Karpas-422 (cell line): ENCODE measurements at places on chromosomes 6 and 20. TPM values are rescaled to one million over a fixed set of nuclear protein-coding genes. Genes with fewer than 3 reads are reported as not detected.

Gene MOG
- not detected in 2 replicates for total RNA-seq

Gene THBS2
- not detected in 2 replicates for total RNA-seq

Gene SLC17A2
- total RNA-seq, result not detected in 2 replicates

Gene LKAAEAR1
- total RNA-seq, result not detected in 2 replicates

Gene EMILIN3
- not detected in 2 replicates for total RNA-seq

Gene CCN2
- total RNA-seq, result not detected in 2 replicates

Gene TREM2
- total RNA-seq, result not detected in 2 replicates

Gene MROH8
- total RNA-seq, result 1.3 and 1.9 TPM in 2 replicates

Gene FERMT1
- 0.07 TPM in 1 of 2 replicates, not detected in the other for total RNA-seq

Gene RIPOR2
- 72.1 and 73.8 TPM in 2 replicates for total RNA-seq

Gene C6orf15
- not detected in 2 replicates for total RNA-seq

Gene PAX1
- total RNA-seq, result not detected in 2 replicates

Gene OOEP
- total RNA-seq, result not detected in 2 replicates

Gene SLC22A7
- total RNA-seq, result not detected in 2 replicates

Gene RFX6
- not detected in 2 replicates for total RNA-seq

Gene RTN4IP1
- total RNA-seq, result 14.3 and 17.1 TPM in 2 replicates

Gene DCDC2
- total RNA-seq, result 0.11 and 0.26 TPM in 2 replicates

Gene IL20RA
- total RNA-seq, result not detected in 2 replicates

Gene RIMS1
- total RNA-seq, result 0.04 TPM in 1 of 2 replicates, not detected in the other

Gene GJA1
- total RNA-seq, result not detected in 2 replicates

Gene MGME1
- total RNA-seq, result 23.3 and 26.5 TPM in 2 replicates

Gene SLC17A1
- not detected in 2 replicates for total RNA-seq

Gene BLCAP
- total RNA-seq, result 119 TPM in 2 replicates

Gene ZNF334
- not detected in 2 replicates for total RNA-seq

Gene OR2J3
- not detected in 2 replicates for total RNA-seq

Gene ENPP3
- not detected in 2 replicates for total RNA-seq

Gene MCUR1
- total RNA-seq, result 17.9 and 30.8 TPM in 2 replicates

Gene SEL1L2
- not detected in 2 replicates for total RNA-seq

Gene MTFR2
- 4.3 and 7.2 TPM in 2 replicates for total RNA-seq
